ENCODE measurements at places on chromosomes 1 and 21. TPM values are rescaled to one million over a fixed set of nuclear protein-coding genes. Genes with fewer than 3 reads are reported as not detected.

DNA sequence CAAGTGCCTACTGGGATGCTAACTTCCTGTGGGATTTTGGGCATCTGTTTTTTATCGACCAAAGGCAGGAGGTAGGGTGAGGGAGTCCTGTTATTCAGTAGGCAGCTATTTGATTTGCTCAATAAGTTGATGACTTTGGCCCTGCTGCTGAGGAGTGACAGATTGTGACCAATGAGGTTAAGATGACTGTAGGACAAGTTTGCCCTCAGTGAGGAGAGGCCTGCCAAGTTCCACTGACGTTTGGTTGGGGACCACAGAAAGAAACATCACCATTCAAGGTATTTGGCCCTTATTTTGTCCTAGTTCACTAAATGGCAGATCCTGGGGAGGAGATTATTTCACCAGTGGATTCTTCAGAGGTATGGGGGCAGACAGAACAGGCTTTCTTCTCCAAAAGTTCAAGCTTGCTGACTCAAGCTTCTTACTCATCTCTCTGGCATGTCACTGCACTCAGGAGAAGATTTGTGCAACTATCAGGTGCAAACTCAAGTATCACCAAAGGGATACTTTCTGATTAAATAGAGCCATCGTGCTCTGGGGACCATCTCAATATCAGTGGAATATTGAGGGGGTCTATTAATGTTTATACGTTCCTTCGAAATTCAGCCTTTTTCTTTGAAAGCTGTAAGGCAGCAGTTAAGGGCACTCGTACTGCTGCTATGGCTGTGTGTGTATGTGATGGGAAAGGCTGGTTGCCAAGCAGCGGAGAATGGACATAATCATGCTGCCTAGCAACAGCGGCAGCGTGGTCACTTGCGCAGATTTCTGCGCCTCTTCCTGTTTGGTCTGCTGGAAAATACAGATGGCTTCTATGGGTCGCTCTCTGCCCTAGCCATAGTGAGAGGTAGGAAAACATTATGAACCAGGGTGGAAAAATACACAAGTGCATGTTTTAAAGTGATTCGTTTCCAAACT is 78.7 kb downstream of the PBX1 start:
- DNase-seq, result peak; percentile 81

- DNase-seq, result no peak
Measured at GRCh38 chr1:17826165-17826488, 71.0 kb downstream of the ACTL8 start.

DNA sequence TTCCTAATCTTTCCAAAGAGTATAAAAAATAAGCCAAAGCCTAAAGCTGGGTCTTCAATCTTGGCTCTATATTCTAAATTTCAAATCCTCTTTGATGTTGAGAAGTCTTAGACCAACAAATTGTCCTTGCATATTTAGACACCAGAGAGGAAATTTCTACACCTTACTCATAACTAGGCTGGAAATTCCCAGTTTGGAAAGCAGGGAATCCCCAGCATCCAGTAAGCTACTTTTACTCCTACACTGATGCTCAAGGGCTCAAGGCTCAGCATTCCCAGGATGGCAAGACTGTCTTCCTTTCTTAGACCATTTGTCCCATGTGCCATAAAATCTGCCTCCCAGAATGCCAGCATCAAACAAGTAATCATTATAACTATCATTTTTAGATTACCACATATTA is 28.3 kb downstream of the PRDX6 start:
- no peak for DNase-seq

- no peak for DNase-seq
Measured at GRCh38 chr21:41812679-41813078, 45.8 kb upstream of the RIPK4 start.

DNA sequence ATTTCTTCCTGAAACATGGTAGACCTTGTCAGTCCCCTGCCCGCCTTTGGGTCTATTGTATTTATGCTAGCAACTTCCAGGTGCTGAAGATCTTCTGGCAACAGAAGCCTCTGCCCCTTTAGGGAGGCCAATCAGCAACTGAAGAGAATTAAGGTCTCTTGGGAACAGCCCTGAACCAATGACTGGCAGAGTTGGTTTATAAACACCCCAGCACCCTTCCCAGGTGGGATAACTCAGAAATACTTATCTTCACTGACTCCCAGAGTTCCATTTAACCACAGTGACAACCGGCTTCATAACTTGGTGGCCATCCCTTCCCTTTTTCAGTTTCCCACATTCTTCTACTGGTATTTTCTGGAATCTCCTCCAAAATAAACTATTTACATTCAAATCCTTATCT is 27.2 kb upstream of the TMCO1 start:
- DNase-seq, result no peak

- no peak for DNase-seq
Measured at GRCh38 chr1:167617153-167618147, 12.6 kb upstream of the RCSD1 start.

GRCh38 chr1:173137107-173137706 is 69.9 kb downstream of the TNFSF4 start:
- no peak for DNase-seq

GRCh38 chr1:145785547-145785946 is 38.3 kb downstream of the RNF115 start:
- DNase-seq, result no peak

- DNase-seq, result no peak
Measured at GRCh38 chr1:30636621-30637020, 86.8 kb downstream of the MATN1 start.

DNA sequence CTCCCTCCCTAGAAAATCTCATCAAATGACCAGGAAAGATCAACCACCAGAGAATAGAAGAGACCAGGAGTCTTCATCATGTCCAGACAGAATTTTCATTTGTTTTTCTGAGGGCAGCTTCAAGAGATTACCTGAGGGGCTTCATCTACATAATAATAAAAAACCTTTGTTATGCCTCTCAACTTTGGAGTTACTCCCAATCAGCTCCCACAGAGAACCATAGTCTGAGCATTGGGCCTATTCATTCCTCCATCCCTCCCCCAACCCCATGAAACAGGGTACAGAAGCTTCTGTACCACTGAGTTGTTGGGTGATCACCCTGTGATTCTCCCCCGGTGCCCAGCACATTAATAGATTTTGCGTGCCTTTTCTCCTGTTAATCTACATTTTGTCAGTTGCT is 53.3 kb upstream of the PRRC2C start:
- no peak for DNase-seq

- no peak for DNase-seq
Measured at GRCh38 chr1:207316622-207317391, 4.7 kb upstream of the CD55 start.

DNA sequence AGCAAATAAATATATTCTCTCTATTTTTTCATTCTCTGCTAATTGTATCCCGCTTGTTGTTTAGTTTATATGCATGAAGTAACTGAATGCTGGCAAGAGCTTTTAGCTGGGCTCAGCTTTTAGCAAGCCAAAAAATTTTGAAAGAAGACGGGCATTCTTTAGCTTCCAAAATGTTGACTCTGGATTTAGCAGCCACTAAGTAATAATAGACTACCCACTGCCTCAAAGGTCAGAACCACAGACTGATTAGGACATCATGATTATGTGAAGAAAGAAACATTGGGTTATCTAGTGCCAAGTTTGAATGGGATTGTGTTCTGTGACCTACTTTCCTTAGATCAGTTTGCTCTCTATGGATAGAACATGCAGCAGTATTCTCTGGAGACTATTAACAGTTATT is 80.3 kb upstream of the DPH5 start:
- no peak for DNase-seq

DNA sequence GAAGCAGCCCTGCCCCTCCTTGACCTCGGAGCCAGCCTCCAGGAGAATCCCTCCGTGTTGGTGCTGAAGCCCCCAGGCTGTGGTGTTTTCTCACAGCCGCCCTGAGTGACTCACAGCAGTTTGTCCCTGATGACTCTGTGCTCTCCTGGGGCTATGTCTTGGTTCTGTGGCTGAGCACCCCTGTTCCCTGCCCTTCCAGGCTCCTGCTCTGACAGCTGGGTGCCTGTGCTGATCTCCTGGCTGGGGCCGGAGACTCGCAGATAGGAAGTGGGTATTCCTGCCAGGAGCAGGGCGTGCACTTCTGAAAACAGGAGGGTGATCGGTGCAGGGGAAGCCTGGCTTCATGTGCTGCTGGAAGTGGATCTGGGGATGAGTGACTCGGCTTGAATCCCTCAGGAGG is 34.5 kb downstream of the POFUT2 start:
- no peak for DNase-seq

GRCh38 chr1:109024646-109025045 is 17.3 kb downstream of the WDR47 start:
- DNase-seq, result no peak

- no peak for DNase-seq
Measured at GRCh38 chr1:40399984-40400704, 26.6 kb downstream of the SMAP2 start.

GRCh38 chr21:39669976-39670661 is 57.4 kb downstream of the B3GALT5 start:
- DNase-seq, result peak; percentile 37

- DNase-seq, result no peak
Measured at GRCh38 chr1:18882486-18882885, 19.9 kb downstream of the ALDH4A1 start.

The OR2W3 gene
- total RNA-seq, result not detected

The ADAM30 gene
- not detected for total RNA-seq

The CR1L gene
- total RNA-seq, result not detected

The NFASC gene
- 44.0 TPM for total RNA-seq

The USH2A gene
- not detected for total RNA-seq

The RIMS3 gene
- total RNA-seq, result 43.9 TPM

The CLCNKB gene
- not detected for total RNA-seq

The FCRL2 gene
- total RNA-seq, result not detected

Measured in ascending aorta (tissue), 2 donors.